ENCODE measurements at places on chromosomes 16 and 17. TPM values are rescaled to one million over a fixed set of nuclear protein-coding genes. Genes with fewer than 3 reads are reported as not detected.

DNA sequence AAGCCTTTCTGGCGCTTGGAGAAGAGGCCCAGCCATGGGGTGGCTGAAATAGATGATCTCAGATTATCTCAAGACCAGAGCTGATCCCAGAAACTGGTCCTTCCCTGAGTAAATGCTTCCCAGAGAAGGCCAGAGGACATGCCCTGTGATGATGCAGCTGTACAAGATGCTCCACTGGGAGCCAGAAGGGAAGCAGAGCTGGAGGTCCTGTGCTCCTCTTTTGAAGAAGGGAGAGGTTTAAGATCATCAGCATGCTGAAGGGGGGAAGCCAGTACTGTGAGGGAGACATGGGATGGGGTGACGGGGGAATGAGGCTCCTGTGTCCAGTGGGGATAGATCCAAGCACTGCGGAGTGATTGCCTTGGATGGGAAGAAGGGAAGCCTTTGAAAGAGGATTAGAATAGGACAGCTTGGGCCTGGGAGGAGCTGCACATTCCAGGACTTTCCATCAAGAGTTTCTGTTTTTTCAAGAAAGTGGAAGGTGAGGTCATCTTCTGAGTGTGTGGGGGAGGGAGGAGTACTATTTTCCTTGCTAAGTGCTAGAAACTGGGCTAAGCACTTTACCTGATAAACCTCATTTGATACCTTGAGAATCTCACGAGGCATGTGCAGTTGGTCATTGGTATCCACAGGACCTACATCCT lies 16.4 kb upstream of the ALOX15B start:
- H3K4me1 ChIP-seq, result no peaks in the 10 kb centered on the region
- H3K36me3 ChIP-seq, result no peaks in the 10 kb centered on the region
- no peak for DNase-seq
- H3K27me3 ChIP-seq, result no peaks in the 10 kb centered on the region

GRCh38 chr17:72236980-72237633 lies 116.3 kb downstream of the SOX9 start:
- H3K27me3 ChIP-seq, result no peaks in the 10 kb centered on the region
- no peak overlapping the region for H3K27ac ChIP-seq
- H3K4me3 ChIP-seq, result no peak overlapping the region
- no peaks in the 10 kb centered on the region for H3K36me3 ChIP-seq
- no peak for DNase-seq
- no peaks in the 10 kb centered on the region for H3K4me1 ChIP-seq

DNA sequence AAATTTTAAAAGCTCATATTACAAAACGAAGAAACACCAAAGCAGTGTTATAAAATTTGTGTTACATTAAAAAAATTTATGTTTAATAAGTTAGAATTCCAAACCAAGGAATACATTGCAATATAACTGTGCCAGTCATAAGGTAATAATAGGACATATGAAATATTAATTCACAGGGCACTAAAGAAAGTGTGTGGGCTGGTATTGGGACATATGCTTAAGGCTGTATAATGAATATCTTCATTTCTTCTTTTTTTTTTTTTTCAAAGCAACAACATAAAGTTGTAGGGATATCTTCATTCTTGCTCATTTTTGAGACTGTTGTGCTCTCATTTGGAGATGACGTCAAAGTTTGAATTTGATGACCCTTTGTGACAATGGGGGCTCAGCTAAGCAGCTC lies 17.5 kb upstream of the FBXO47 start:
- DNase-seq, result no peak

- H3K4me3 ChIP-seq, result no peak overlapping the region
- no peaks in the 10 kb centered on the region for H3K27me3 ChIP-seq
- no peaks in the 10 kb centered on the region for H3K4me1 ChIP-seq
Measured at GRCh38 chr17:46876353-46876887, 25.0 kb downstream of the WNT9B start.

TP53TG3 gene
- polyA plus RNA-seq, result 0.21 TPM

ZNF423 gene
- 4.7 TPM for polyA plus RNA-seq

GRCh38 chr17:42873315-42873714 lies 22.3 kb downstream of the AOC3 start:
- no peaks in the 10 kb centered on the region for H3K27me3 ChIP-seq
- no peaks in the 10 kb centered on the region for H3K4me1 ChIP-seq
- no peak overlapping the region for H3K4me3 ChIP-seq
- no peak for DNase-seq

KRT12 gene
- not detected for polyA plus RNA-seq
